ENCODE measurements at places on chromosomes 6 and 20.

GRCh38 chr6:25555188-25555587 is 96.8 kb upstream of the SCGN start:
- no peak for DNase-seq

- DNase-seq, result no peak
Measured at GRCh38 chr20:34012330-34012729, 18.6 kb downstream of the RALY start.

DNA sequence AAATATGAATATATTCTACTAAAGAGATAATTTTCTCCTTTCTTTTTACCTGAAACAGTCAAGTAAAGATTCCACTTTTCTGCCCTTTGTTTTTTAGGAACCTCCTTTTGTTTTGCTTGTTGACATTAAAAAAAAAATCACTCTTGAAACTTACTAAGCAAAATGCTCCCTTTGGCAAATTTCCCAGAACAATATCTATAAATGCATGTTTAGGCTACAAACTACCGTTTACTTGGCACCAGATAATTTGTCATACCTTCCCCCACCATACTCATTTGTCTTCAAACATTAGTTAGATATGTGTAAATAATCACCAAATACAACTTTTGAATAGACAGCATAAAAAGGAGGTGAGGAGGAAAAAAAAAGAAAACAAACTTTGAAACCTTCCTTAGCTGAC is 604.7 kb downstream of the RFPL4B start:
- no peak for DNase-seq

- DNase-seq, result no peak
Measured at GRCh38 chr6:76770281-76770680, 693.0 kb downstream of the HTR1B start.

All from activated CD8-positive, alpha-beta memory T cell treated with anti-CD3 and anti-CD28 coated beads, Interleukin-2, amount 50 U/mL, for 48 hours (primary cell).